A549 (cell line): ENCODE measurements at places on chromosomes 6 and 20. TPM values are rescaled to one million over a fixed set of nuclear protein-coding genes. Genes with fewer than 3 reads are reported as not detected.
A peak's percentile ranks its signal among the peaks of the same experiment; 100 is the strongest.

GRCh38 chr6:53306819-53307347 lies 41.9 kb downstream of the ELOVL5 start:
- DNase-seq: no peak

The KHDRBS2 gene
- not detected in 3 replicates for polyA plus RNA-seq

The CLVS2 gene
- 0.01 to 0.04 TPM in 2 of 3 replicates, not detected in the other for polyA plus RNA-seq

The ID1 gene
- 257 to 432 TPM (median 387 TPM) in 3 replicates for polyA plus RNA-seq

DNA sequence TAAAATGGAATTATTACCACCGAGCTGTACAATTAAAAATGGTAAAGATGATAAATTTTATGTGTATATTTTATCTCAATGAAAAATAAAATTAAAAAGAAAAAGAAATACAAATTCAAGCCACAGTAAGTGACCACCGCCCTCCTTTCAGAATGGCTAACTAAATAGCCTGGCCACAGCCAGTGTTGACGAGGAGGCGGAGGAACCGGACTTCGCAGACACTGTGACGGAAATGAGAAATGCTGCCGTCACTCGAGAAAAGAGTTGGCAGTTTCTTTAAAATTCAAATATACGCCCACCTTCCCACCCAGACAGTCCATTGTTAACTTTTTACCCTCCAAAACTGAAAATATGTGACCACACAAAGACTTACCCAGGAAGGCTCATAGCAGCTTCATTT lies 50.0 kb downstream of the FOXF2 start:
- no peak for DNase-seq

- no peak for DNase-seq
These were observed 37.3 kb downstream of the PYGB start for GRCh38 chr20:25285091-25285647.

DNA sequence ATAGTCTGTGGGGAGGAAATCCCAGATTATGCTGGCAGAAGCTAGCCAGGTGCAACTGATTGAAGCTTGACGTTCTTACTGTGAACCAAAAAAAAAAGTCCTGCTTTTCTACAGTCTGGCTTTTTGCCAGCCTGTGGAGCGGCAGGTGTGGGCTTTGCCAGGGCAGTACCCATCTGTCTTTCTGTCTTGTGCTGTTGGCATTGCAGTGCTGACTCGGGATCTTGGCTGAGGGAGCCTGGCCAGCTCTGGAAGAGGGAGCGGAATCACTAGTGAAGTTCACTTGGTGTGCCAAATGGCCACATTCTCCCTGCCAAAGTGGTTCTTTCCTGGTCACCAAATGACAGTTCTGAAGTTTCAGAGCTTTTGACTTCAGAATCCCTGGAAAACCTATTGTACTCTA lies 5.0 kb downstream of the KIF3B start:
- DNase-seq: no peak

GRCh38 chr6:87706187-87706966 lies 4.3 kb upstream of the AKIRIN2 start:
- no peak for DNase-seq

GRCh38 chr6:43444582-43444981 lies 10.8 kb downstream of the DLK2 start:
- DNase-seq: no peak

DNA sequence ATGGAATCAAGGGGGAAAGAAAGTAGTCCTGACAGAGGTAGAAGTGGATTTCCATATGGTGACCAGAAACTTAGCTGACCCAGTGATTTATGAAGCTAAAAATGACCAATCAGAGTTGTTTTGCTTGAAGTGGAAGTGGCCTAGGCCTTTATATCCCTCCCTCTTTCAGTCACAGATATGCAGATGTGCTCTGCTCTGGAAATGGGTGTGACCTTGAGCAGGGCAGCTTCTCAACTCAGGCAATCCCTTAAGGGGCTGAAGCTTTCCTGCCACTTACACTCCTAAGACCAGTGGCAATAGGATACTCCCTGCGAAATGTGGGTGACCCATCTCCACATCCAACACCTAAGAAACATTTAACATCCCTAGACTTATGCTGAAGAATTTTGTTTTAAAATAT lies 256.6 kb downstream of the EYS start:
- DNase-seq: peak; percentile 0

DNA sequence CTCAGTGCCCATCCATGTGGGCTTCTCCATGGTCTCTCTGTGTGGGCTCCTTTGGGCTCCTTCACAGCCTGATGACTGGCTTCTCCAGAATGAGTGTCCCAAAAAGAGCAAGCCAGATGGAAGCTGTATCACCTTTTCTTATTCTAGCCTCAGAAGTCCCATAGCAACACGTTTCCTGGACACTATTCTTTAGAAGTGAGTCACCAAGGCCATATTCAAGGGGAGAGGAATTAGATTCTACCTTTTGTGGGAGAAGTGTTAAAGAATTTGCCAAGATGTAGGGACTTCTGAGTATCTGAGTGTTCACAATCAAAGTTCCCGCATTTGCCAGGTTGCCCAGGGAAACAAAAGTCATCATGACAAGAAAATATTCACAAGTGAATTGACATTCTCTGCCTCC lies 20.7 kb upstream of the TBC1D22B start:
- DNase-seq: no peak

The GGTLC1 gene
- polyA plus RNA-seq: not detected in 3 replicates

- no peak for DNase-seq
These were observed 1.3 kb downstream of the TRIM26 start for GRCh38 chr6:30211899-30212298.
